Stimulated activated CD8-positive, alpha-beta memory T cell treated with anti-CD3 and anti-CD28 coated beads, Interleukin-7, amount 100 ng/mL, for 4 hours (primary cell): ENCODE measurements at places on chromosomes 3 and 15.

GRCh38 chr15:68404056-68404798 is 27.7 kb downstream of the ITGA11 start:
- DNase-seq, result no peak

GRCh38 chr3:161016417-161017313 is 88.5 kb downstream of the B3GALNT1 start:
- DNase-seq, result no peak

- DNase-seq, result no peak
Observed at GRCh38 chr15:57516327-57517029, 75.2 kb upstream of the MYZAP start.

DNA sequence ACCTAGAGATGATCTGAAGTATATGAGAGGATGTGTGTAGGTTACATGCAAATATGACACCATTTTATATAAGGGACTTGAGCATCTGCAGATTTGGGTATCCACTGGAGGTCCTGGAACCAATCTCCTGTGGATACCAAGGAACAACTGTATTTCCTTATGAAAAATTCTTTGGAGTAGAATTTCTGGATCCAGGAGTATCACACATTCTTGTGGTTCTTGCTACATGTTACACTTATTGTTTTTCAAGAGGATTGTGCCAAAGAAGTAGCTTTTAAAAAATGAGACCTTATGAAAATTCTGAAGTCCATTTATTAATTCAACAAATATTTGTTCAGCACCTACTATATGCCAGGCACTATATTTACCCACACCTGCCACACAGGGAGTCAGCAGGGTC is 15.7 kb upstream of the TBC1D23 start:
- DNase-seq, result no peak

GRCh38 chr3:81531263-81531662 is 230.2 kb downstream of the GBE1 start:
- DNase-seq, result no peak
